Stimulated activated CD4-positive, alpha-beta T cell treated with anti-CD3 and anti-CD28 coated beads, Interleukin-12 subunit alpha, Interleukin-12 subunit beta, amount 100 ng/mL, for 24 hours (primary cell): ENCODE measurements at places on chromosomes 5 and 9.

DNA sequence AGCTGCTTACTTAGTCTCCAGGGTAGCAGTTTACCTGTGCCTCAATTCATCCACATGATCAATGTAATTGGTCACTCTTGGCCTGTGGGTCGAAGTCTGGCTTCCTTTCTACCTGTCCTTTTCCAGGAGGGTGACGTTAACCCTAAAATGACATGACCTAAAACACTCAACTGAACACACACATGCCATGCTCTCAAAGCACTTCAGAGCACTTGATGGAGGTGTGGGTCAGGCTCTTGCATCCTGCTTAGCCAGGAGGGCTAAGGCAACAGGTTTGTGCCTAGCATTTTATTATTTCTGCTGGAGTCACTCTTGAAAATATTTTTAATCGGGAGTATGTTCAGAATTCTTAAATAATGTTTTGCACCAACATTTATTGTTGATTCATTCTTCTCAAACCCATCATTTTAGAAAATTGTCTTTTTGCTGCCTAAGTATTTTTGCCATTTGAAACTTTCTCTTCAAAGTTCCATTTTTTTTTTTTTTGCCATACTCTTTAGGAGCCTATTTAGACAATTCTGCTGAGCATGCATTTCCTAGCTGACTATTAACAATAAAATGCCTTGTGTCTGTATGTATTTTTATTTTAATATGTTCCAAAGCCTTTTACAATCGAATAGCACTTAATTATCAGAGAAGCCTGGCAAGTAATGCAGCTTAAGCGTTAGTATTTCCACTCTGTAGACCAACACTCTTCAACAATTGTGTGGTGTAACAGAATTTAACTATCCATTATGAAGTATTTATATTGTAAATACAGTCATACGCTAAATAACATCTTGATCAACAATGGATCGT, 59.1 kb downstream of the ATP10B start:
- no peak for DNase-seq

- DNase-seq = no peak
Observed at GRCh38 chr9:128913048-128913900, 7.5 kb upstream of the PHYHD1 start.

DNA sequence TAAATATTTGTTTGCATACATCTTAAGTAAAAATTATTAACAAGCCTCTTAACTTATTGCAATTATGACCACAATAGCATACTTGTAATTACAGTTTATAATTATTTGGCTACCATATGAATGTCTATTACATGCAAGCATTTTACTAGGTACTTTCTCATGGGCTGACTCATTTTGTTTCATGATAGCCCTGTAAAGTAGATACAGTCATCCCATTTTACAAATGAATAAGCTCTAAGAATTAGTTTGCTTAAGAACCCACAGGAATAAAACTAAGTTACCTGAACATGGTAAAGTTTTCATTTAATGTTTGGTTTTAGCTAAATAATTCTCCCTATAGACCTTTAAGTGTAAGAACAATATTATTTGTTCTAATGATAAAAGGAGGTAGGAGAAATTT, 126.6 kb upstream of the IZUMO3 start:
- no peak for DNase-seq

DNA sequence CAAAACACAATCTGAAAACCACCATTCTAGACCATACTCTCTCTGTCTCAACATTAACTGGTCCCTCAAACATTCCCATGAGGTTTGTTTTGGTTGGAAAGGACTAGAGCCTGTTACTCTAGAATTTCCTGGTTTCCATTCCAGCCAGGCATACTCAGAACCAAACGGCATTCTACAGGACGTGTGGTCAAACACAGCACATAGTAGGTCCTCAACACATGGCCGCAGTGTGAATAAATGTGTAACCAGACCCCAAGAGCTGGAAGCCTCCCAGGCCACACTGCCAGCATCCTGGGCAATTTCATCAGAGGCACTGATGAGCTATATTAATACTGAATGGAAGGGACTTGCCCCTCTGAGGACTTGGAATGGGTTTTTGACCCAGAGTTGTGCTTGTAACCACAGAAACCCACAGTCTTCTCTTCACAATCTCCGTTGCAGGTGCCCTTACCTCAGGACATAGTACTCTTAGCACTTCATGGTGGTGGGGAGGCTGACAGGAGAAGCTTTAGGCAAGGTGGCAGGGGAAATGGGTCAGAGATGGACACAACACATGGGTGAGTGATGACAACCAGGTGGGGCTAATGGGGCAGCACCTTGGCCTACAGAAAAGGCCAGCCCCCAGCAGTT, 66.0 kb downstream of the ZNF366 start:
- no peak for DNase-seq

DNA sequence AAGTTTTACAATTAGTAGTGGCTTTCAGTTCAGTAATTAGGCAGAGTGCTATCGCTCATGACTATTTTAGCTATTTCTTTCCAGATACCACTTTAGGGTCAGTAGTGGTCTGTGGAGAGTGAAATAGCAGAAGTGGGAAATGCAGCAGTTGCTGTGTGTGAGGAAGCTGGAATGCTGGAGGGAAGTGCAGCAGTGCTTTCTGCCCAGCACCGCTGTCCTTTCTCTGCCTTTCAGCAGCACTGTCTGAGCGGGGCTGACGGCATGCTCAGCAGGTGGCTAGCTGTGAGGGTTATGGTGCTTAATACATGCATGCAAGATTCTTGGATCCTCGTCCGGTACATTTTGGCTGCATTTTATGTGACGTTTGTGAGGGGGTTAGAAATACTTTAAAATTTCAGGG, 213.9 kb downstream of the PBX3 start:
- DNase-seq = no peak

DNA sequence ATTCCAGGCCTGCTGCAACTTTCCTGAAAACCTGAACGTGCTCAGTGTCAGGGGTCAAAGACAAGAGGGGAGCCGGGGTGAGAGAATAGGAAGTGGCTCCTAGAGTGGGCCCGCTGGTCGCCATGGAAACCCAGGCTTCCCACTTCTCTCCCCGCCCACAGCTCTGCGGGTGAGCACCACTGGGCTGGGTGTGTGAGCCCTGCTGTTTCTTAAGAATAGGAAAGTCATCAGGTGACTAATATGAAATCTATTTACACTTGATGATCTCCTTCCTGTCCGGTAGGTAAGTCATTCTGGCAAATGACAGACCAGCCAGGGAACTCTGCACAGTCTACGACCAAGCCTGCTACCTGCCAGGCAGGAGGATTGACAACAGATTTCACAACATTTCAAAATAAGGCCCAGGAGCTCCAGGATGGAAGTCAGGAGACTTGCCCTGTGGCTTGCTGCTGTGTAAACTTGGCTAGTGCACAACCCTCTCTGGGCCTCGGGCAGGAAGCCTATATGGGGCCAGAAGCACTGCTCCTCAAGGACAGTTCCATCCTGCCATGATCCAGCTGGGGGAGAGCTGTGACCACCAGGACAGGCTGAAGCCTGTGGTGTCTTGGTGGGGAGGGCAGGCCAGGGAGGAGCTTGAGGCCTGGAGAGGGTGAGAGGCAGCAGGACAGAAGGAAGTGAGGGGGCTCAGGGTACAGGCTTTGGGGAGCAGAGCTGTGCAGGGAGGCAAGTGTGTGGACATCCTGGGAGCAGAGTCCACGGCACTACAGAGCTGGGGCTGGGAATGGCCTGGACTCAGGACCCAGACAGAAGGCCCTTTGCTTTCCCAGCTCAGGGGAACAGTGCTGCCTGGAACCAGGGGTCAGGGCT, 60.6 kb downstream of the SHB start:
- DNase-seq = peak; percentile 7

- no peak for DNase-seq
Observed at GRCh38 chr9:99441829-99442228, 219.7 kb downstream of the SEC61B start.

DNA sequence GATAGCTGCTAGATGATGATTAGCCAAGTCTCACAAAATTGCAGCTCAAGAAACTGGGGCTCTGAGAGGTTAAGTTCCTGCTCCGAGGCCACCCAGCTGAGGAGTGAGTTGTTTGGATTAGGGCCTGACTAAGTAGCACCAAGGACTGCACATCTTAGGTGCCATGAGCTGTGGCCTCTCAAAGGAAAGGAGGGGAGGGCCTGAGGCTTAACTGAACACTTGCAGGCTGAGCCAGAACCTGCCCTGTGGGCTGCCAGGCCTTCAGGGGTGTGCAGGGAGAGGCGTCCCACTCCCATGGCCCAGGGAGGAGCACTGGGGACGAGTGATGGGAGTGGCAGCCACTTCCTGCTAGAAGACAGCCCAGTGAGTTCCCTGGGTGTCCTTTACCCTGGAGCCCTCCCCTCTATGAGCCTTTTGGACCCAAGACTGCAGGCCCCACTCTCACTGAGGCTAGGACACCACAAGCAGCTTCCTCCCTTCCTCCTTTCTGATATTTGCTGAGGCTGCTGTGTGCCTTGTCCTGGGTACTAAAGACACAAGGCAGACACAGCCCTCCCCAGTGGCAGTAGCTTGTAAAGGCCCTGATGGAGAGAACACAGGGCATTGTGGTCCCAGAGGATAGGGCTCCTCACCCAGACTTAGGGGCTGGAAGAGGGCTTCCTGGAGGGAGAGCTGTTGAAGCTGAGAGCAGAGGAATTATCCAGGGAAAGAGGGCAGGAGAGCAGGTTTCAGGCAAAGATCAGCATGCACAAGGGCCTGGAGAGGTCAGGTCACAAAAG, 22.1 kb downstream of the LMX1B start:
- DNase-seq = no peak

- no peak for DNase-seq
Observed at GRCh38 chr5:169895926-169896325, 84.4 kb downstream of the INSYN2B start.

DNA sequence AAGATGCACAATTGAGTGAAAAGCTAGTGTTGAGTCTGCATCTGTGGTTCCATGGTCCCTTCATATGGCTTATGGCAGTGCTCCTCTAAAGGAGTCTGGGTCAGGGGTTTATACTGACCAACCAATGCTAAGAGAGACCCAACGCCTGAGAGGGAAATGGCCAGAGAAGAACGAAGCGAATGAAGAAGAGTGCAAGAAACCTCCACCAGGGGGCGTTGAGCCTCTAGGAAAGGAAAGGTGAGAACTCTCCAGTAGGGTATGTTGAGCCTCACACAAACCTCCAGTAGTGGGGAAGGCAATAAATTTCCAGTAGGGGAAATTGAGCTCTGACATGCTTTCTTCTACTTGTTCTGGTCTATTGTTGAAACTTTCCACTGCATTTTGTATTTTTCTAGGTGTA, 470.6 kb downstream of the PRDM9 start:
- DNase-seq = no peak

DNA sequence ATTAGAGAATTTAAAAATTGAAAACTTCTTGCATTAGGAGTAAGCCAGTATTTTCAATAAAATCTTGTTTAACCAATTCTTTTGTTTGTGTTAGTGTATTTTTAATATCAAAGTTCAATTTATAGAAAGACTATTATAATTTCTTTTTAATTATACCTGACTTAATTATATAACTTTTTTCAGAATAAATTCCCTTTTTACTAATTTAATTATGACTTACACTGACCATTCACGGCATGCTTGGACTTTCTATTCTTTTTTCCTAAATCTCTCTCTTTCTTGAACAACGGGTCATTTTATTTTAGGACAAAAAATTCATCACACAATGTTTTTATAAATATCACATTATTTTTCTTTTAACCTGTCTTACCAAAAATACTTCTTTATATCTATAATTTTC, 555.3 kb upstream of the PTGER4 start:
- no peak for DNase-seq

GRCh38 chr5:124259017-124259416, 487.4 kb downstream of the ZNF608 start:
- DNase-seq = no peak

DNA sequence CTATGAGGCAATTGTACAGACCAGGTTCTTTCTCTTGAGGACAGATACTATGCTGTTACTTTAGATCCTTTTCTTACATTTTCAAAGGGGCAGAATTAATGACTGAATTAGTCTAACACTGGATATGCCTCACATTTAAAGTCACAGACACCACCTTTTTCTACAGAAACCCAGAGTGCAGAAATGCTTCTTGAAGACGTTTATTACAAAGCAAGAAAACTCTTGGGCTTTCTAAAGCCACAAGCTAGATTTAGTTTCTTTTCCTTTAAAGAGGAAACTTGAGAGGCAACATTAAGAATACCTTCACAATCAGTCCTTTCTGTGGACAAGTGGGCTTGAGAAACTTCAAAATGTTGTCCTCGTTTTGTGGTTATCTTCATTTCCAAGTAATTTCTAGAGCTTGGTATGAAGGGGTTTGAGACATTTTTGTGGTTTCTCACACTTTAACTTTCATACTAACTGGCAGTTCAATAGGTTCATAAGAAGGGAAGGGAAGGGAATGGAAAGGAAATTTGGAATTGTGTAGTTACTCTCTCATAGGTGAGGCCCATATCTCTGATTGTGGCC, 527.4 kb downstream of the RASEF start:
- DNase-seq = no peak

- no peak for DNase-seq
Observed at GRCh38 chr5:73374520-73375190, 73.9 kb downstream of the FOXD1 start.

GRCh38 chr5:109690242-109690974, 681 bp downstream of the MAN2A1 start:
- peak; percentile 20 for DNase-seq

- no peak for DNase-seq
Observed at GRCh38 chr5:2921651-2922050, 170.2 kb upstream of the IRX2 start.
